ENCODE measurements at places on chromosomes 12 and 14.

GRCh38 chr14:76922584-76922983 is 96.4 kb downstream of the LRRC74A start:
- DNase-seq, result no peak

- no peak for DNase-seq
These were observed 20.7 kb downstream of the ACACB start for GRCh38 chr12:109137055-109137454.

- DNase-seq, result no peak
These were observed 17.8 kb downstream of the AK7 start for GRCh38 chr14:96409701-96410100.

DNA sequence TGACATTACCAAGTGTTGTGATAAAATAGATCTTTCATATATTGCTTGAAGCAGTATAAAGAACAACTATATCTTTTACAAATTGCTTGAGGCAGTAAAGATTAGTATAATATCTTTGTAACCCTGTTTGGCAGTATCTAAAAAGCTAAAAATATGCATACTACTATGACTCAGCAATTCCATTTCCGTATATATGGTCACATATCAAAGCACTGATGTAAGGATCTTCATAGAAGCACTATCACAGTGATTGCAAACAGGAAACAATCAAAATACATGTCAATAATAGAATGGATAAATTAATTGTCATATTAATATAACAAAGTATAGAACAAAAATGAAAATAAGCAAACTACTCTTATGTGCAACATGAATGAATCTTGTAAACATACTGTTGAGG is 158.4 kb upstream of the IGF1 start:
- DNase-seq, result no peak

GRCh38 chr12:124233041-124233796 is 61.7 kb upstream of the RFLNA start:
- DNase-seq, result no peak

Data from stimulated activated CD4-positive, alpha-beta T cell treated with anti-CD3 and anti-CD28 coated beads, Interleukin-1b, Interleukin-23, amount 100 ng/mL, for 24 hours (primary cell).